Endothelial cell (in vitro differentiated cells): ENCODE measurements at places on chromosomes 2 and 18.

- no peak for DNase-seq
- H3K4me3 ChIP-seq, result no peak overlapping the region
- H3K27ac ChIP-seq, result no peak overlapping the region
These were observed 78.2 kb upstream of the GCFC2 start for GRCh38 chr2:75788902-75789301.

DNA sequence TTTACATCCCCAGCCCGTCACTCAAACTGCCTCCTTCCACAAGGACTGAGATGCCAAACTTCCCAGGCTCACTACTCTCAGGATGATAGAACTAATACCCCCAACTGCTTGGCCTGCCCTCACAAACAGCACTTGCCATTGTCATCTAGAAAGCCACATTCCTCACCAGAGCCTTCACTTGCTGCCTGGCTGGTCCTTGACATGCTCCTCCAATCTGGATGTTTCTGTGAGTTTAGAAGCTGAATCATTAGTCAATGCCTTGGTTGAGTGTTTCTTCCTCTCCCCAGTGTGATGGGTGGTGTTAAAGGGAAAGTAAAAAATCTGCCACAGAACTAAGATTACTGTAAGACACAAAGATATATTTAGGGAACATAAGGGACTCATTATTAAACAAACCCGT lies 52.5 kb downstream of the MARCHF4 start:
- peaks cover 26% of the 10 kb centered on the region for H3K4me1 ChIP-seq
- DNase-seq, result no peak
- H3K4me3 ChIP-seq, result no peak overlapping the region
- H3K27me3 ChIP-seq, result peaks cover 4% of the 10 kb centered on the region

- H3K27me3 ChIP-seq, result peaks cover 5% of the 10 kb centered on the region
- peaks cover 3% of the 10 kb centered on the region for H3K4me1 ChIP-seq
- H3K4me3 ChIP-seq, result no peak overlapping the region
- peaks cover 3% of the 10 kb centered on the region for H3K36me3 ChIP-seq
These were observed 231.2 kb upstream of the RAB6C start for GRCh38 chr2:129748250-129748649.

DNA sequence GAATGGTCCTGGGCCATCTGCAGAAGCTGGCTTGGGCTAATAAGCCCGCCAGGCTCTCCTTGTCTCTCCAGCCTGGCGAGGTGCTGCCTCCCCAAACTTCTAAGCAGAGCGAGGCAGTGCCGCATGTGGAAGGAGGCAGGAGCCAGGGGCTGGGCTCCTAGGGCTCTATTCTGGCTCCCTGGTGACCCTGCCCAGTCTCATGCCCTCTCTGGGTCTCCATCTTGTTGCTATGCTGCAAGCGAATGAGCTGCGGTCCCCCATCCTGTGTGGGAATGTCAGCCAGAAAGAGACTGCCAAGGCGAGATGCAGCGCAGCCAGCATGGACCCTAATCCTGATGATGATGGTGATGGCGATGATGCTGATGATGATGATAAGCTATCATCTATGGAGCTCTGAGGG lies 48.7 kb downstream of the TNS1 start:
- no peak overlapping the region for H3K4me3 ChIP-seq
- peaks cover 8% of the 10 kb centered on the region for H3K4me1 ChIP-seq
- no peaks in the 10 kb centered on the region for H3K36me3 ChIP-seq
- no peak overlapping the region for H3K27ac ChIP-seq

DNA sequence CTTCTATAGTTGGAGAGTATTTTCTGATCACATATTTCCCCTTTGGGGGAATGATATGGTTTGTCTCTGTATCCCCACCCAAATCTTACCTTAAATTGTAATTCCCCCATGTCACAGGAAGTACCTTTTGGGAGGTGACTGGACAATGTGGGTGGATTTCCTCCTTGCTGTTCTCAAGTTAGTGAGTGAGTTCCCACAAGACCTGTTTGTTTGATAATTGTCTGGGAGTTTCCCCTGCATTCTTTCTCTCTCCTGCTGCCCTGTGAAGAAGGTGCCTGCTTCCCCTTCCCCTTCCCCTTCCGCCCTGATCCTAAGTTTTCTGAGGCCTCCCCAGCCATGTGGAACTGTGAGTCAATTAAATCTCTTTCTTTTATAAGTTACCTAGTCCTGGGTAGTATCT lies 222.7 kb upstream of the SLC39A10 start:
- H3K4me3 ChIP-seq, result no peak overlapping the region
- H3K27me3 ChIP-seq, result peaks cover 2% of the 10 kb centered on the region
- H3K4me1 ChIP-seq, result peaks cover 3% of the 10 kb centered on the region
- no peak for DNase-seq
- no peaks in the 10 kb centered on the region for H3K36me3 ChIP-seq

DNA sequence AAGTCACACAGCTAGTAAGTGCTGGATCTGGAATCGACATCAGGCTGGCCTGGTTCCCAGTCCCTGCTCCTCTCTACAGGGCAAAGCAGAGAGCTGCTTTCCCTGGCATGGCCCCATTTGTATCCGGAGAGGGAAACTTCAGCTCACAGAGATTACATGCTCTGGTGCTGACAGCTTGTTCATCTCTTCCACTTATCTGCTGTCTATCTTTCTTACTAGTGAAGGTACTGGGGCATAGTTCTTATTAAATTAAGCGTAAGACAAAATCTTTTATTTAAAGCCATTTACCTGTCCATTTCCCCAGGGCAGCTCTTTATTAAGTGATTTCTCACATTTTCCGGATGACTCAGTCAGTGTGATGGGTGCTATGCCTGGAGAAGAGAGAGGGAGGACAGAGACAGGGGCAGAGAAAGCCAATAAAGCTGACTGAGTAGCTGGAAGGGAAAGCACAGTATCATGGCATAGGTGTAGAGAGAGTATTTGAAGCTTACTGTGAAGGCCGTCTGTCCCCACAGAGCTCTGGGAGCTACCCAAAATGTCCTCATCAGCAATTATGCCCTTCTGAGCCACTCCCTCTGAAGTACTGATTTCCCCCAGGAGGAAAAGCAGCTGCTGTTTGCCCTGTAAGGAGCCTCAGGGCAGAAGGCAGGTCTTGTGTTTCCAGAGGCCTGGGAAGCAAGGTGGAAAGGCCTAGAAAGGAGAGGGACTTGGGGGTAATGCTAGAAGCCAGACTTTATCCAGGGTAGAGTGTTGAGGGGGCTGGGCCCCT lies 44.1 kb upstream of the EPAS1 start:
- H3K4me1 ChIP-seq, result no peaks in the 10 kb centered on the region
- no peak overlapping the region for H3K27ac ChIP-seq
- H3K36me3 ChIP-seq, result no peaks in the 10 kb centered on the region
- no peak overlapping the region for H3K4me3 ChIP-seq

DNA sequence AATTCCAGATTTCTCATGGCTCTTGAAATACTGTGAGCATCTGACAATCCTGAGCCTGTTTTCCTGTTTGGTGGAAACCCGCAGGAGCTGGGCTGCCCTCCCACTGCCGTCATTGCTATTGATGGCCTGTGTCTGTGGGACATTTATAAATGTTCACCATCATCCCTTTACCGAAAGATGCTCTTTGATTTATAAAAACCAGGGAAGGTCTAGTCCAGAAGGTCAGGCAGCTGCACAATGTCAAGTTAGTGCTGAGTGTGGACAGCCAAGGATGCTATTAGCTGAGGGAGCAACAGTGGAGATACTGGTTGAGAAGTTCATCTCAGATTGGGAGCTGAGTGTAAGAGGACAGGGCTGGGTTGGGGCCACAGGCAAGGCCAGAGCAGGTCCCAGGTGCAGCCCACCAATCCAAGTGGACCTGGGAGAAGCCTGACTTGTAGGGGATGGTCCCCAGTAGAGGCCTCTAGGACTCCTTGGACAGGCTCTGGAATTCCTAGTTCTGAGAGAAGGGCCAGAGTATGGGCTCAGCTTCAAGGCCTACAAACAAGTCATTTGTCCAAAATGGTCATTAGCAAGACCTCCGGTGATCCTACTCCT lies 55.1 kb downstream of the COPS8 start:
- no peak overlapping the region for H3K4me3 ChIP-seq
- H3K27me3 ChIP-seq, result no peaks in the 10 kb centered on the region
- no peak overlapping the region for H3K27ac ChIP-seq
- H3K4me1 ChIP-seq, result no peaks in the 10 kb centered on the region
- no peak for DNase-seq
- no peaks in the 10 kb centered on the region for H3K36me3 ChIP-seq

DNA sequence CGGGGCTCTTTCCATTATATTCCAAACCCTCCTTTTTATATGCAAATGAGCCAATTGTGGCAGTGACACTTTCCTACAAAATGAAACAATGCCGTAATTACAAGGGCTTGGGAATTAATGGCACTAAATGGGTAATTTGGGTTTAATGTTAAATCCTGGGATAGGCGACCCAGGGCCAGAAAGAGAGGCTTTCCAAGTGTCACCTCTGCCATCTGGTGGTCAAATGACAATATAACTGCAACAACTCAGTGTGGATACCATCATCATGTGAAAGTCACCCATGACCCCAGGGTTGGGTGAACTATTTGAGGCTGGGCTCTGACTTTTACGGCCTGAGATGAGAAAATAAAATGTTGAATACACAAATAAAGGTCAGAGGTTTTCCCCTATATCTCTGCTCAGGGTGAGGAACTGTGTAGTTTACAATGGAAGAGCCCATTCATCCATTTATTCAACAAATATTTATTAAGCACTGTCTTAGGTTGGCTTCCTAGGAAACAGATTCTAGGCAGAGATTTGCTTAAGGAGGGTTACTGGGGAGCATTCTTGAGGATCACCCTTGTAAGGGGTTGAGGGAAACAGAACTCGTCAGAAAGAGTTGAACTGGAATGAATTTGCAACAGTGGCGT lies 13.6 kb upstream of the THADA start:
- no peaks in the 10 kb centered on the region for H3K4me1 ChIP-seq
- H3K36me3 ChIP-seq, result no peaks in the 10 kb centered on the region

GRCh38 chr18:72948439-72948838 lies 80.7 kb upstream of the NETO1 start:
- H3K27ac ChIP-seq, result no peak overlapping the region
- H3K4me1 ChIP-seq, result no peaks in the 10 kb centered on the region
- H3K27me3 ChIP-seq, result no peaks in the 10 kb centered on the region
- no peak for DNase-seq
